ENCODE measurements at places on chromosomes 1 and 21.

GRCh38 chr1:236353813-236354212 is 40.3 kb upstream of the EDARADD start:
- DNase-seq = no peak

- DNase-seq = no peak
These were observed 29.6 kb downstream of the UBE2G2 start for GRCh38 chr21:44771896-44772525.

DNA sequence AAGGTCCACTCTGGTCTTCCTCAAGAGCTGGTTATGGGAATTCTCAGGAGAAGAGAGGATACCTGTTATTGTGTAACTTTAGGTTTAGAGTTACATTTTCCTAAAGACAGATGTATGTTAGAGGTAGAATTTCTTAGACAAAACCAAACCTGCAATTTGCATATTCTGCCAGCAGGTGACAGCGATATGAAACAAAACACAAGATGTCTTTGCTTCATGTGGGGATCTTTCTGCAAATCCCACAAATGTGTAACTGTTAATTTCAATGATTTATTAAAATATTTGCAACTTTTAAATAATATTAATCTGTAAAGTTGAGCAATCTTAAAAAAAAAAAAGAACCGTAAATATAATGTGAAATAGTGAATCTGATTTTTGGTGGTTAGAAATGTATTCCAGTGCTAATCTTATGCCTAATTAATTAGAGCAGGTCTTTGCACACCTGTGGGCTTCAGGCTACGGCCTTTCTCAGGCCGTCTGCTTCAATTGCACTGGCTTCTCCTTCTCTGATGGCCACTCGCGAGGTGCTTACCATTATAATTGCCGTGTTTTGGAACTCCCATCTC is 33.4 kb downstream of the FAM78B start:
- DNase-seq = no peak

DNA sequence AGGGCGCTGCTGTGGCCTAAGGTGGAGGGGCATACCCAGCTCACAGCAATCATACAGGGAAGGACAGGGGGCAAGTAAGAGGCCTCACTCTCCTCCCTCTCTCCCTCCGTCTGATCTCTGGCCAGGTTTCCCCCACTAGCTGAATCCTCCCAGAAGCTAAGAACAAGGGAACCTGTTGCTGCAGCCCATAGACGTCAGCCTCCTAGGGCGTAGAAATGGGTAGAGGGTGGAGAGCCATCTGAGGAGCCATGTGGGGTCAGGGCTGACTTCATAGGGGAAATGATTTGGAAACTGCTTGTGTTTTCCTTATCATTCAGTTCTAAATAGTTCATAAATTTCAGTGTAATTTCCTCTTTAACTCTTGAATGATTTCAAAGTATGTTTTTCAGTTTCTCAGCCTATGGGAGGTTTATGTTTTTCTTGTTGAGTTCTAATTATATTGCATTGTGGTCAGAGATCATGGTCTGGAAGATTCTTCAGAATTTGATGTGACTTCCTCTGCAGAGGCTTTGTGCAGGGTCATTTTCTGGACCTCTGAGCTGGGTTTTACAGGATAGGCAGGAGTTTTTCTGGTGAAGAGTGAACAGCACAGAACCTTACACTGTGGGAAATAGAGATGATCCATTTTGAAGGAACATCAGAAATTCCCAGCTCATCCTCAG is 2.3 kb upstream of the MOB3C start:
- DNase-seq = no peak

- no peak for DNase-seq
These were observed 44.2 kb downstream of the ZC3H11B start for GRCh38 chr1:219568733-219569132.
